ENCODE measurements at places on chromosomes 3 and 15.

GRCh38 chr15:76024021-76024768 lies 12.0 kb upstream of the NRG4 start:
- no peaks in the 10 kb centered on the region for H3K36me3 ChIP-seq
- no peak overlapping the region for H3K4me3 ChIP-seq
- no peaks in the 10 kb centered on the region for H3K4me1 ChIP-seq

DNA sequence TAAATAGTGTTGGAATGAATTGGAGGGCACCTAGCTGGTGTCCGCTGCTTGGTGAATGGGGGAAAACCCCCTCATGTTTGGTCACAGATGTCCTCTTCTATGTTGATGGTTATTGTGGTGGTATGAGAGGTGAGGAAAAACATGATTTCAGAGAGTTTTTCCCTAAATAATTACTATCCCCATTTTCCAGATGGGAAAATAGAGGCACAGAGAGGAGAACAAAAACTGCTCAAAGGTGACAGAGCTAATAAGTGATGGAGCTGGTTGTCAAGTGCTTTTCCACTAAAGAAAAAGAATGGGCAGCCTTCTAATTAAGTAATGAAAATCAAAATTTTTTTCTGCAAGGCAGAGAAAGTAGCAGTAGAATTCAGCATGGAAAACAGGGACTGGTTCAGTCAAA lies 30.2 kb upstream of the CFAP161 start:
- H3K27ac ChIP-seq = no peak overlapping the region
- DNase-seq = no peak
- no peaks in the 10 kb centered on the region for H3K36me3 ChIP-seq
- H3K4me3 ChIP-seq = no peak overlapping the region

DNA sequence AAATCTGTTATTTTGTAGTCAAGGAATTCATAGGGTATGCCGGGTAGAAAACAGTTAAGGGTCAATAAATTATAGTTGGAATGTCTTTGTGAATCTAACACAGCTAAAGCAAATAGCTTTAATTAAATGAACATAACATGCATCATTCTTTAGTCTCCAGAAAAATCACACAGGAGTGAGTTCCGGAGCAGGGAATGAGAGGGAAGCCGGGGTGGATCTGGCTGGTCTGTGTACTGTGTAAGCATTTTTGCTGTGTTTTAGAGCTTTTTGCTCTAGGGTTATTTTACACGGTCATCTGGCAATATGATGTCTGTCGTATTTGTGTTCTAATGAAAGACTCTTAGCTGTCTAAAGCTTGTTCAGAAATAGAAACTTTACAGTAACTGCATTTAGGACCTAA lies 57.5 kb downstream of the MED12L start:
- H3K27me3 ChIP-seq = no peaks in the 10 kb centered on the region
- H3K4me3 ChIP-seq = no peak overlapping the region
- no peaks in the 10 kb centered on the region for H3K36me3 ChIP-seq
- no peak for DNase-seq

DNA sequence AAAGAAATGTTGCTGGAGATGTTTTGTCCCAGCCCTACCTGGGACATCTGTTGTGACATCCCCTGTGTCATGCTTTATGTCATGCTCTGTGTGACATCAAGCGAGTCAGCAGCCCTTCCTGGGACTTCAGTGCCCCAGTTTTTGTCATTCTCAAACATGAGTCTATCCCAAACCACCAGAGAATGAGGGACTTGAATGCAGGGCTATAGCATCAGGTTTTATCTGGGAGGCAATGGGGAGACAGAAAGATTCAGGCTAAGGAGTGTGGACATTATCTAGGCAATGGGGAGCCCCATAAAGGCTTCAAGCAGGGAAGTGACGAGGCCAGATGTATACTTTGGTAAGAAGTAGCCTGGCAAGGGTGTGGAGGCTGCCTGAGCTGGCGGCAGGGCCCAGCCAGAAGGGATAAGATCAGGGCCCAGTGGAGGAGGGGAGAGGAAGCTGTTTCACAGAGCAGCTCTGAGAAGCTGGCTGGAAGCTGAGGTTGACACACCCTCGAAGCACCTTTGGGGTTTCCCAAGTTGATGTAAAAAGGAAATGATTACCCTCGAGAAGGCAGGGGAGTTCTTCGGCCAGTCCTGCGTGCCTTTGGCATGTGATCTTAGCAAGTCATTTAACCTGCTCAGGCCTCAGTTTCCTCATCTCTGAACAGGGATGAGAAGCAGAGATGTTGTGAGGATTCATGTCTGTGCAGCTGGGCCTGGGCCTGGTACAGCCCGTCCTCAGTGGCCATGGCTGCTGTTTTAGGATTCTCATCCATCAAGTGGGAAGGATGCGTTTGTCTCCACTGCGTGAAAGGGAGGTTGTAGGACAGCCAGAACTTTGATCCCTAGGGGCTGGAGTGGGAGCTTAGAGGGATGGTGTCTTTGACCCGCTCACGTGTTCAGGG lies 34.3 kb downstream of the IRAK2 start:
- peak overlapping the region; percentile 62 for H3K27ac ChIP-seq
- H3K36me3 ChIP-seq = no peaks in the 10 kb centered on the region
- H3K27me3 ChIP-seq = no peaks in the 10 kb centered on the region
- DNase-seq = peak; percentile 87
- peaks cover 17% of the 10 kb centered on the region for H3K4me1 ChIP-seq

DNA sequence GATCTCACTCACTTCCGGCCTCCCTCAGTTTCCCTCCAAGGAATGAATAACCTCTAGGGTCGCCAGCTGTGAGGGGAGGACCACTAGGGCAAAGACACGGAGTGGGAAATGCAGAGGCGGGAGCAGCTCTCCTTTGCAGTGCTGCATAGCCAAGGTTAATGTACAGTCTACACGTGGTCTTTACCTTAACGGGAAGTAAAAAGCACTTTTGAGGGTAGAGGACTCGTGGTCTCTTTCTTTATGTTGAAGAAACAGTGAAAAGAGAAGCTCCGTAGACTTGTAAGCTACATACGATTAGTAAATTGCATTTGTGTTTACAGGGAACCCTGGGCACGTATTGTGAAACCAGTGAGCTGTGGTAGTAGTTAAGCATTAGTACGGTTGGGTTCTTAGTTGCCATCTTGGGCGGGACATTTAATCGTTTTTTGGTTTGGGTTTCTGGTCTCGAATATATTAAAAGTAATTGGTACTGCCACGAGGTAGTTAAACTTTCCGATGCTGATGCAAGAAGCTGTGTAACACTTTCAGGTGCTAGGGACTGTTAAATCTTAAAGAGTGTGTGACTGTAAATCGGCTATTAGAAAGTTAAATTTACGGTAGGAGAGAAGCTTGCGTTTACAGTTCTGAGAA lies 828 bp downstream of the U2SURP start:
- no peaks in the 10 kb centered on the region for H3K27me3 ChIP-seq
- H3K36me3 ChIP-seq = no peaks in the 10 kb centered on the region
- no peaks in the 10 kb centered on the region for H3K4me1 ChIP-seq
- peak overlapping the region; percentile 99 for H3K4me3 ChIP-seq
- peak; percentile 20 for DNase-seq
- H3K27ac ChIP-seq = peak overlapping the region; percentile 84

All from MM.1S (cell line).